ENCODE measurements at places on chromosomes 3 and 15.

DNA sequence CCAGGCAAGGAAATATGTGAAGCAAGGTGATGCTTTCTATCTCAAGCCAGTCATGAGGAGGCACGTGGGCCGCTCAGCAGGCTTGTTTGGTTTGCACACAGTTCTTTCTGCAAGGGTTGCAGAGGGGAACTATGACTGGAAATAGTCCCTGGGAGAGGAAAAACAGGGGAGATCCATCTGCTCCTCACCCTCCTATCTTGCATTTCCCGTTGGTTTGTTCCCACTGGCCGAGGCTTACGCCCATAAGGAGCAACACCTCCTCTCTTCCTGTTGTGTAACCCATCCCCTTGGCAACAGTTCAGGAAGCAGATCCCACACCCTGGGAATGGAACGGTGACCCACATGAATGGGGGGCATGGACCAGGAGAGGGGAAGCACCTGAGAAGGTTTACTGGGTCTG lies 72.1 kb upstream of the MAGI1 start:
- no peak for DNase-seq

GRCh38 chr3:138916824-138917223 lies 30.1 kb downstream of the FOXL2 start:
- no peak for DNase-seq

DNA sequence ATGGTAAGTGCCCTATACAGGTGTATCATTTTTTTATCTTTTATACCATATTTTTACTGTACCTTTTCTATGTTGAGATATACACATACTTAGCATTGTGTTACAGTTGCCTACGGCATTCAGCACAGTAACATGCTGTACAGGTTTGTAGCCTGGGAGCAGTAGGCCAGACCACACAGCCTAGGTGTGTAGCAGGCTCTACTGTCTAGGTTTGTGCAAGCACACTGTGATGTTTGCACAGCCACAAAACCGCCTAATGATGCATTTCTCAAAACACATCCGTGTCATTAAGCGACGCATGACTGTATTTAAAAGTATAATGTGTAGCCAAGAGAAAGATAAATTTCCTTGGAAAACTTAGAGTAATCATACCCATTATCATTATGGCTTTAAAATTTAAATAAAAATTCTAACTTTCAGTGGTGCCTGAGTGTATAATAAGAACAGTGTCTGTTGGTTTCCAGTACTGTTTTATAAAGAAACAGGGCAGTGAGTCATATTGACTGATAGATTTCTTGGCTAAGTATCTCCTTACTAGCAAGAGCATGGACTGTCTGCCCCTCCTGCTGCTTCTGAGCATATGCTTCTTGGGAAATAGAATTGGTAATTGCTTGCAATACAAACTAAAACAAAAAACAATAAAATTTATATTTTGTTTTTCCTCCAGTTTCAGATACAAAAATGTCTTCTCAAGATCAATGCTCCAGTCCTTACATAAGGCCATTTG lies 18.3 kb downstream of the CALML4 start:
- no peak for DNase-seq

- no peak for DNase-seq
These were observed 328.5 kb downstream of the MECOM start for GRCh38 chr3:169334991-169335390.

DNA sequence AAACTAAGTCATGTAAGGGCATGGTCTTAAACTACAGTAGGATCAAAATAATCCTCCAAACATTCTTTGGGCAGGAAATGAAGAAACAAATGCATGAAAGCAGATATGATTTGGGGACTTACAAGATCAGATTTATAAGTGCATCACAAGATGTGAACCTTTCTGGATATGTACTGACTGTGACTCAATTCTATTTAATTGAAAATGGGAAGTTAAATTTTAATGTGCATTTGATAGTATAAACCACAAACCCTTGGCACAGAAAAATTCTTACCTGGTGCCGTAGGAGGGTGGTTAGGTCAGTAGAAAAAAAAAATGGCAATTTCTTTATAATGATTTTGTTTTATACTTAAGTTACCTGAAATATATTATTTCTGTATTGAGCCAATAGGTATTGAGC lies 262.5 kb upstream of the TGFBR2 start:
- no peak for DNase-seq

GRCh38 chr15:89784686-89784960 lies 8.5 kb downstream of the MESP2 start:
- DNase-seq = no peak

GRCh38 chr3:138078096-138078495 lies 37.3 kb downstream of the DZIP1L start:
- DNase-seq = no peak

- DNase-seq = no peak
These were observed 77.7 kb upstream of the ACAN start for GRCh38 chr15:88725305-88726210.

Measured in stimulated activated CD4-positive, alpha-beta T cell treated with anti-CD3 and anti-CD28 coated beads, Interleukin-4, amount 100 ng/mL, for 4 hours (primary cell).